ENCODE measurements at places on chromosomes 3 and 15. TPM values are rescaled to one million over a fixed set of nuclear protein-coding genes. Genes with fewer than 3 reads are reported as not detected.

DUOX2 gene
- total RNA-seq = 0.03 TPM

SUCNR1 gene
- 0.06 TPM for total RNA-seq

ZNF502 gene
- 1.6 TPM for total RNA-seq

A4GNT gene
- not detected for total RNA-seq

DYNLT2B gene
- total RNA-seq = 25.1 TPM

ERC2 gene
- total RNA-seq = not detected

HEMK1 gene
- 7.0 TPM for total RNA-seq

HCLS1 gene
- total RNA-seq = 0.08 TPM

CNTN3 gene
- total RNA-seq = not detected

GPR27 gene
- total RNA-seq = 3.0 TPM

SCAMP5 gene
- total RNA-seq = 12.1 TPM

LDHAL6B gene
- not detected for total RNA-seq

NANOGP8 gene
- not detected for total RNA-seq

DISP2 gene
- total RNA-seq = 1.9 TPM

NISCH gene
- 11.4 TPM for total RNA-seq

GBE1 gene
- 21.7 TPM for total RNA-seq

SHF gene
- total RNA-seq = 0.88 TPM

LTK gene
- total RNA-seq = 0.09 TPM

CLRN1 gene
- total RNA-seq = not detected

P2RY14 gene
- not detected for total RNA-seq

GOLGA6B gene
- total RNA-seq = 0.06 TPM

ZNF501 gene
- not detected for total RNA-seq

ZNF619 gene
- total RNA-seq = 2.4 TPM

ZNF385D gene
- total RNA-seq = not detected

MST1R gene
- total RNA-seq = 7.5 TPM

HEG1 gene
- 13.8 TPM for total RNA-seq

SLC28A1 gene
- total RNA-seq = 0.03 TPM

LRIG1 gene
- 7.4 TPM for total RNA-seq

HRH1 gene
- total RNA-seq = 7.3 TPM

GRK7 gene
- not detected for total RNA-seq

MYD88 gene
- 21.9 TPM for total RNA-seq

TF gene
- total RNA-seq = 0.91 TPM

ZNF35 gene
- total RNA-seq = 6.4 TPM

Data from A549 treated with Hydrocortisone at 1 μM for 4 hours (cell line).